ENCODE measurements at places on chromosomes 4 and X.
A peak's percentile ranks its signal among the peaks of the same experiment; 100 is the strongest.

DNA sequence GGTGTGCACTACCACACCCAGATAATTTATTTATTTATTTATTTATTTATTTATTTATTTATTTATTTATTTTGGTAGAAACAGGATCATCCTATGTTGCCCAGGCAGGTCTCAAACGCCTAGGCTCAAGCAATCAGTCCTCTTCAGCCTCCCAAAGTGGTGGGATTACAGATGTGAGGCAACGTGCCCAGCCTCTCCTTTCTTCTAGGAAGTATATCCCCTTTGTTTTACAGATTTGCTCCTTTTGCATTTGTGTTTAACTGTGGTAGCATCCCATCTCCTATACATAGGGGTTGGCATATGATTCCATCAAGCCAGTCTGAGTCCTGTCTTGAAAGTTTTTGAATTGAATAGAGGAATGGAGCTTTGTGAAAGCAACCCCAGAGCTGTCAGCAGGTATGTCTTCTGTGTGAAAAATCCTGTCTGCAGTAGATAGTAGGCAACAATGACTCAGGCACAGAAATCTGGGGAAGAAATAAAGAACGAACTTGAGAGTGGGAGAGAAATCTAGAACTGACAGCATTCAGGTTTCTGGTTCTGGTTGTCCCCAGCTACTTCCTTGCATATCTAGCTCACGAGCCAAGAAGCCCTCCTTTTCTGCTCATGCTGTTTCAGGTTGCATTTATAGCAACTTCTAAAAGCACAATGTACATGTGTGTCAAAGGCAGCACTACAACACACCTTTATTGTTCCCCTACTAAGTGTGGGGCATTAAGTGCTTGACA, 113.7 kb upstream of the LSM6 start:
- no peak for DNase-seq

DNA sequence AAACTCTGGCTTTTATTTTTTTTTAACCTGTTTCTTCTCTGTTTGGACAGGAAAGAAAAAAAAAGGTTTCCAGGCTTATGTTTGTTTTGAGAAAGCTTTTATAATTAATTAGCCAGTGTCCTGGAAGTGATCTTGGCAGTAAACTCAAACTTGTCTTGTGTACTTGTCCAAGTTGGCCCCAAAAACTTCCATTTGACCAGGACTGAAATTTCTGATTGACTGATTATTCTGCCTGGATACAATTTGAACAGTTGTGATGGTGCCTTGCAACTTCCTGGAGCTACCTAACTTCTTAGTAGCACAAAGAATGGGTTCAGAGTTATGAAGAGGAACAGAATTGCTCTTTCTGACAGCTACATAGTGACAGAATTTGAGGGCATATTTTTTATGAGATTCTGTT, 62.0 kb downstream of the SLC4A4 start:
- no peak for DNase-seq

DNA sequence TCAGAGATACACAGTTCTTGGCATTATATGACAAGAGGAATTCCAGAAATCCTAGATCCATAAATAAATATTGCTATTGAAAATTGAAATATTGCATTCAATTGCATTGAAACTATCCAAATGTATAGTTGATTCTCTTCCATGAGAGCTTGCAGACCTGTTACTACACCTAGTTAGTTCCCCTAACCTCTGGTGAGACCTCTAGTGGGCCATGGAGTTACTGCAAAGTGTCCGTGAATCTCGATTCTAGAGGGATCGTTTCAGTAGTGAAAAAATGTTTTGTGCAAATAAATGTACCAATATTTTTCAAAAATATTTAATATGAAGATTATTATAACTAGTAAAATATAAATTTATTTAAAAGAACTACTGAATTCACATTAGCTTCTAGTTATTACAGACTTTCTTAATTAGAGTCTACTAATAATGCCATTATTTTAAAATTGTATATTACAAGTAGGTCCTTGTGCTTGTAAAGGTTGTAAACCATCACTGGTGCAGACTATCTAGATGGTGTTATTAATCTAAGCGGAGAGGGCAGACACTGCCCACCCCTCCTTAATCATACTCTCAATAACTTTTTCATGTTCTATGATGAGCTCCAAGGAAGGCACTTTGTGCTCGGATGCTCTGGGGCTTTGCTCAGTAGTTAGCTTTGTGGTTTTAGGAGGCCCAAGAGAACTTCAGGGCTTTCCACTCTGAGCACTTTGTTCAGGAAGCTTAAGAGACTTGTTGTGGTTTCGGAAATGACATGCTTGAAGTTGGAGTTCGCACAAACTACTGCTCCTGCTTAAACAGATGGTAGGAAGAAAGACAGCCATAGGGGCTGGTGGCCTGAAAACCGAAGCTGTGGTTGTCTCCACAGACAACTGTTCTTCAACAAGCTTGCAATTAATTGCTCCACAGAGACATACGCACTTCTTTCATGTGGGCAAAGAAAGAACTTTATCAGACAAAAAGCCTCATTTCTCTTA, 42.8 kb downstream of the IL21 start:
- DNase-seq, result peak; percentile 60

- DNase-seq, result no peak
Observed at GRCh38 chr4:86558797-86559196, 35.3 kb upstream of the PTPN13 start.

DNA sequence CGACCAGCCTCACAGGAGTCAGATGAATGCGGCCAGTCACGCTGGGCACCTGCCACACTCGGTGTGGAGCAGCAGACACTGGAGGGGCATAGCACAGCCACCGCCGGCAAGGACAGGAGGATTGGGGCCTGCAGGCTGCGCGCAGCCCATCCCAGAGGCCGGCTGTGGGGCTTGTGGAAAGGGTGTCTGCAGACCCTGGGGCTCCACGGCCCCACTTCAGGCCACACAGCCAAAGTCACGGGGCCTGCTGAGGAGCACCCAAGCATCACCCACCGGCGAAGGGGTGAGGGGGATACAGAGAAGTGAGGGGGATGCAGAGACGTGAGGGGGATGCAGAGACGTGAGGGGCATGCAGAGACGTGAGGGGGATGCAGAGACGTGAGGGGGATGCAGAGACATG, 70.1 kb downstream of the FAM53A start:
- DNase-seq, result no peak

- DNase-seq, result no peak
Observed at GRCh38 chr4:133524369-133524768, 375.3 kb downstream of the PCDH10 start.

DNA sequence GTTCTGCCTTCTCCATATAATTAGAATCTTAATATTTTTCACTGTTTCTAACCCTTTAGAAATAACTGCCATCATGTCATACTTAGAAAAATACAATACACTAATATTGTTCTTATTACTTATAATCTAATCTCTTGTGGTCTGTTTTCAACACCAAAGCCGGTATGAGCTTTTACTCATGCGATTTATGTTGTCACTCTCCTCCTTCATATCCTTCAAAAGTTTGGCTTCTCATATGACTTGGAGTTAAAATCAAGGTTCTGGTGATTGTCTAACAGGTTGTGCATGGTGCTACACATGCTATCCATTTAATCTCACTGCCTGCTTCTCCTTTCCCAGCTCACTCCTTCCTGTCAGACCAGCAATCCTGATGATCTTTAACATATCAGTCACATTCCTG, 1392.9 kb downstream of the ARAP2 start:
- DNase-seq, result no peak

- DNase-seq, result no peak
Observed at GRCh38 chr4:113687067-113687718, 74.3 kb downstream of the CAMK2D start.

DNA sequence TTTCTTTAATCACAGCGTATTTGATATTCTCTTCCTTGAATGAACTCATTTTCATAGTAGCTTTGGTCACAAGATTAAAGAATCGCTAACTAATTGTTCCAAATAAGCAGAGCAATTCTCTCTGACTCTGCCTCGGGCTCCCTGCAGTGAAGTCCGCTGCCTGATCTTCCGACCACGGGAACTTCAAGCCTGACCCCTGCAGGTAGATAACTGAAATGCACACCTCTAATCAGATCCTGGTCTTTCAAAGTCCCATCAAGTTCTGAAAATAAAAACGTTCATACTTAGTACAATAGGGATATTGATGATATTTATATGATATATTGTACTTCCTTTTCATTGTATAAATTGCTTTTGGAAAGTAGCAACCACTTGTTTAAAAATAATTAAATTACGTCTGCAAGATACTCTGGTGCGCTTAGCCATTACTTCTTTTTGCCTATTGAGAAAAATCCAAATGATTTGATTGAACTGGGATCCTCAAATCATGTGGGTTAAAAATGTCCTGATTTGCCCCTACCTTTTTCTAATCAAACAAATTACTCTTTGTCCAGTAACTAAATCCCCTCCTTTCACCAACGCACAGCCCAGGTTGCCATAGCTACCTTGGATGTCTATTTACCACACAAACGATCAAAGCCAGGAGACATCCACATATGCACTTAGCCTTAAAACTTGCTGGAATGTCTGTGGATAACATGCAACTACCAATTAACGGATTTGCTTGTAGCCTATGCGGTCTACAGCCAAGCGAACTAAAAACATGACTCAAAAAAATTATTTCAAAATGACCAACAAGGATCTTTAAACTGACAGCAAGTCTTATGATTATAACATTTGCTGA, 4.2 kb downstream of the MID1 start:
- peak; percentile 38 for DNase-seq

DNA sequence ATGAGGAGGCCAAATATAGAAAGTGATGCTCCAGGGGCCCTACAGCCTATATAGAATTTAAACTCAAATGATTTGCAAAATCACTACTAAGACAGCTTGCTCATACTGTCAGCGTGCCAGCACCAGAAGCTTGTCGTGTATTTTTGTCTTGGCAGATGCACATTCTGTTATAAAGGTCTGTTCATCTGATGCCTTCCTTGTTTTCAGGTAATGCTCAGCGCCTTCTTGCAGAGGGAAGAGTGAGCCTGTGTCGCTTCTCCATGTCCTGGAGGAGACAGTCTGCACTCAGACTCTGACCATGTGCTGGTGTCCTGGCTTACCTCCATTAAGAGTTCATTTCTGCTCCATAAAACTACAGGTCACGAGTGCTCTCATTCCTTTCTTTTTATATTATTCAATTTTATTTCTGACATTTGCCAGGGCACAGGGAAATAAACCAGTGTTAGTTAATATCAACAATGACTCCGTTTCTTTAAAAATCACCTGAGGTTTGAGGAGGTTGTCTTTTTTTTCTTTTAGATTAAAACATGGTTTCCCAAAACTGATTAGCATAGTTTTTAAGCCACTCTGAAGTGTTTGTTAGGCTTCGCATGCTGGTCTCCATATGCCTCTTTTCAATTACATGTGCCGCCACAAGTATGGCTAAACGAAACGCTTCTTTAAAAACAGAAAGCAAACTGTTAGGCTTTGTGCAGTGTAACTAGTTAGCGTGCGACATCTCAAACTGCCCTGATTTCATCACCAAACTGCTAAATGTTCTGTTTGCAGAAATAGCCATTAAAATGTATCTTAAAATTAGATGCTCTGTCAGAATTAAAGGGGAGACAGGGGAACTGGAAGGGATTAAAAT, 215.2 kb upstream of the GK2 start:
- no peak for DNase-seq

DNA sequence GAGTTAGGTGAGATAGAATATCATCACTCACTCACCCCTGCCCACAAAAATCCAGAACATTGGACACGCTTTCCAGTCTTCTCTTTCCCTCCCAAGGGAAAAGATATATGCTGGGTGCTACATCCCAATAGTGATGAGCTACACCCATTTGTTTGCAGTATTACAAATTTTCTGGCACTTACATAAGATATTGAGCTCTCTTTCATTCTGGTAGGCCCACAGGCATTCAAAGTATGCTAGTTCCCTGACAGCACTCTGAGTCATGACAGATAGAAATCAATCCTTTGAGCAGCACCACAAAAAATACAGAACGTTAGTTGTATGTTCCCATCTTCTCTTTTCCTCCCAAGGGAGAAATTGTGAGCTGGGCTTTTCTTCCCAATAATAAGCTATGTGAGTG, 477.6 kb upstream of the GRID2 start:
- DNase-seq, result no peak

GRCh38 chrX:68761086-68761485, 67.7 kb upstream of the EFNB1 start:
- no peak for DNase-seq

DNA sequence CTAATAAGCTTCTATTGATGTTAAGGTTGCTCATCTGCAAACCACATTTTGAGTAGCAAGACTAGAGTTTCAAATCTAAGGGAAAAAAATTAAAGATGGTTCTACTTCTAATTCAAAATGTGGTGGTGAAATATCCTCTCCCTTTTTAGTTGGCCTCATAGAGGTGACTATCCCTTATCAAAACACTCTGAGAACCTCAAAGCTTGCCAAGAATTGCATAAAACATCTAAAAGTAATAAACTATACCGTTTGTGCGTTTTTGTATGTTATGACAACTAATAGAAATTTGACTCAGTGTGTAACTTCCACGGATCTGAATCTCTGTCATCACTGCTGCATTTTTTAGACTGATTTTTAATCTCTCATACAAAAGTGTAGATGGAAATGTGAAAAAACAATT, 672.8 kb upstream of the GALNT7 start:
- no peak for DNase-seq

DNA sequence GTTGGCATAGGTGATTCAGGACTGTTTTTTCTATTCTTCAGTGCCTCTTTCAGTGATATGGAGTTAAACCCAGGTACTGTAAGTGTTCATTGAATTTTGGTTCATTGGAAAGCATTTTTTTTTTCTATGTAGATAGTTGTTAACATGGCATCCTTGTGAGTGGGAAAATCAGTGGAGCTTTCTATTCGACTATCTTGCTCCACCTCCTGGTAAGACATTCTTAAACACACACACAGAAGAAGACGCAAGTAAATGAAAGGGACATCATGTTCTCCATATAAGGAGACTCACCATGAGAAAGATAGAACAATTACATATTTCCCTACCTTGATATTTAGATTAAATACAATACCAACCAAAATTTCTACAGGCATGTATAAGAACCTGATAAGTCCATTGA, 598.5 kb upstream of the SPANXN1 start:
- no peak for DNase-seq

- no peak for DNase-seq
Observed at GRCh38 chrX:23737413-23737812, 5.7 kb downstream of the ACOT9 start.

DNA sequence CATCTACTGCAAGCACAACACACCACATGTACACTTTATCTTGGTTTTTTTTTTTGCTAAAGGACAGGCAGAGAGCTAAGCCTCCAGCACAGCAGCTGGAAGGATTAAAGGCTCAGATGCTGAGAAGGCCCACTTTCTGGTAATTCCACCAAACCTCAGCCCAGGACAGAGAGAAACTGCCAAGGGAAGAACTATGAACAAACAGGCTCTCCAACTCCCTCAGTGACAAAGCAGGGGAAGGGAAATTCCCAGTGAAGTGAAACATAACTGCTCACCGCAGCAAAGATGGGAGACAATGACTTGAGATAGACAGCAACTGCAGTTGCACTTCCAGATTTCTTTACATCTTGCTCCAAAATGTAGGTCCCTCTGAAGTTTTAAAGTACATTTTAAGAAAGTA, 4.8 kb downstream of the PROM1 start:
- DNase-seq, result no peak

All from head of caudate nucleus (tissue), 42 donors.